ENCODE measurements at places on chromosomes 4 and X.
A peak's percentile ranks its signal among the peaks of the same experiment; 100 is the strongest.

DNA sequence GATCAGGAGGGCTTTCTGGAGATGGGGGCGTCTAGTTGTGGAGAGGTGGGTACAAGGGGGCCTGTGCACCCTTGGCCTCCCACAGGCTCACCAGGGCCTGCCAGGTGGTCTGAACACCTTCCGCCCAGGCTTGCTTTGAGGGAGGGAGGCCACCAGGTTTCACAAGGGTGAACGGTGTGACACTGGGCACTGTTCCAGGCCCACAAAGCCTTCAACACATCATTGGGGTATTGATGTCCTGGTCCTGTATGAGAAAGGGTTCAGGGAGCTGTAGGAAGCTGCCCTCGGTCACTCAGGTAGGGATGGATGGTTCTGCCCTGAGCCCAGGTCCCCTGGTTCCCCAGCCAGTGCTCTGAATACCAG lies 6.0 kb downstream of the HTRA3 start:
- no peak for DNase-seq

GRCh38 chrX:128165884-128166408 lies 113.7 kb upstream of the ACTRT1 start:
- DNase-seq: no peak

- no peak for DNase-seq
Observed at GRCh38 chr4:93710847-93711430, 117.6 kb upstream of the ATOH1 start.

DNA sequence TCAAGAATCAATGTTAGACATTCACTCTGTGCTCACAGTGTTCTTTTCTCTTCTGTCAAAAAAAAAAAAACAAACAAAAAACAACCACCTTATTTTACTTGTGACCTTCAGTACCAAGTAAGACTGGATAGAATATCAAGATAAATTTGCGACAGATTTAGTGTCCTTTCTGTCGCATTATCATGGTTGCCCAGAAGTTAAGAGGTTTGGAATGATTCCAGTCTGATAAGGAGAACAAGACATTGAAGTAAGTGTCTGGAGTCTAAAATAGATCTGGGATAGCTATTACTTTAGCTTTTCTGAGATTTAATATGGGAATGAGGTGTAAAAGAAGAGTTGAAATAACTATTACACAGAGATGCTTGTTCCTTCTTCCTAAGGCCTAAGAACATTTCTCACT lies 31.7 kb downstream of the SNCA start:
- DNase-seq: no peak

- DNase-seq: peak; percentile 27
Observed at GRCh38 chrX:120251471-120252011, 929 bp downstream of the ZBTB33 start.

DNA sequence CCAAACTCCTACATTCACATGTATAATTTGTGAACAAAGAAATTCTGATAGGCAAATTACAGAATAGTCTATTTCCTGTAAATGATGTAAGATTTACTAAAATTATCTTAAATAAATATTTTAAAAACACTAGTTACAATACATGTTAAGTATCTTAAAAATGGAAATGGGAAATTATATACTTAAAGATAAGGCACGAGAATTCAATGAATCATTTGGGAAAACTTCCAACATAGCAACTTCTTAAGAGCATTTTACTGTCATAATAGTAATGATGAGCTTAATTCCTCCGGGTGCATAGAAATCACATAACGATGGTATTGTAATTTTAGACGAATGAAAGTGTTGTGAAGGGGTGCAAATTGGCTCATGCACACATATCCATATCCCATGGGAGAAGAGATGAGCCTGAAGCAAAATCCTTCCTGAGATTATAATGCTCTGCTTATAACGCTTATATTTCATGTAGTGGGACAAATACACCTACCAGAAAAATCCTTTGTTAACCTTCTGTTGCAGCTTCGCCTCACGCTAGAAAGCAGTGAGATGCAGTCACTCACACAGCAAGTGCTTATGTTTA lies 873.5 kb downstream of the PDHA2 start:
- DNase-seq: no peak

- peak; percentile 54 for DNase-seq
Observed at GRCh38 chr4:153221783-153222706, 17.8 kb downstream of the TRIM2 start.

GRCh38 chr4:114019969-114020358 lies 40.5 kb upstream of the ARSJ start:
- no peak for DNase-seq

DNA sequence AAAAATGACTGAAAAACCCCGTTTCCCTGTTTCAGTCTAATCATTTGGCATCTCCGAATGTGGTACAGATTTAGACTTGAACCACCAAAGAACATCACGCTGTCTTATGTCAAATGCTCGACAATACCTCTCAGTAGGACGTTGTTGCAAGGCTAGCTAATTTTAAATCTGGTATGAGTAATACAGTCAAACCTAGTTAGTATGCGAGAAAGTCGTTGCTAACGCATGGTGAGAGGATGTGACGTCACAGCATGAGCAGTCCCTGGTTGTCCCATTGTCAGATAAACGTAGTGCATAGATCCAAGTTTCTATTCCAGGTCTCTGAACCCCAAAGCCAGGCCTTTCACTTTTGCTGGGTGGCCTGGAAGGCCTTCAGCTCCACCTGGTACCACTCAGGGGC lies 44.7 kb downstream of the SETD7 start:
- peak; percentile 4 for DNase-seq

DNA sequence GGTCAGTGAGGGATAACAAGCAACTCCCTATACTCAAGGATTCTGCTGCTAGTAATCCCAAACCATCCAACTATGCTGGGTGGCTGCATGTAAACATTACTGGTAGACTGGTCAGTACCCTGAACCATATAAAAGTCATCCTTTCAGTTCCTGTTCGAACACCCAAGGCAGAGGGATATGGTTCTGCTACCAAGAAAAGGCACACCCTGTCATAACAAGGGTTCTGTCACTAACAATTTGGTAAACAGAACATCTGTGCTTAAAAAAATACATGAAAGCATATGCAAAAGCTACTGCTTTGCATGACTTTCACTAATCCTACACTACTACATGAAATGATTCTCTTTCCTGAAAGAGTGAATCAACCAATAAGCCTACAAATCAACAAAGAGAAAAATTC lies 76.8 kb upstream of the MCF2 start:
- DNase-seq: no peak

DNA sequence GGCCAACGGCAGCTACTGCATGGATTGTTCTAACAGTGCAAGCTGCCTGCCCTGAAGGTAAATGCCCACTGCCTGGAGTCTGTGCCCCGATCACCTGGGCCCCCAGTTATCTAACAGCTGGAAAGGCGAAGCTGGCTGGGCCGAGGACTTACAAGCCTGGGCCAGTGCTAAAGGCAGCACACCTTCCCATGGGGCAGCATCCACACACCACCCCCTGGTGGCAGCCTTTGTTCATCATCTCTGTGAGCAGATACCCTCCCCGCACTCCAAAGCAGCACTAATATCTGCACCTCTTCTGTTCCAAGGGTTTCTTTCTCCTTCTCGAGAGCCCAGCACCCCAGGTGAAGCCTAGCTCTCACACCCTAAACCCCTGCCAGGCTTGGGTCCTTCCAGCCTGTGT lies 7.6 kb downstream of the SLC2A9 start:
- peak; percentile 30 for DNase-seq

DNA sequence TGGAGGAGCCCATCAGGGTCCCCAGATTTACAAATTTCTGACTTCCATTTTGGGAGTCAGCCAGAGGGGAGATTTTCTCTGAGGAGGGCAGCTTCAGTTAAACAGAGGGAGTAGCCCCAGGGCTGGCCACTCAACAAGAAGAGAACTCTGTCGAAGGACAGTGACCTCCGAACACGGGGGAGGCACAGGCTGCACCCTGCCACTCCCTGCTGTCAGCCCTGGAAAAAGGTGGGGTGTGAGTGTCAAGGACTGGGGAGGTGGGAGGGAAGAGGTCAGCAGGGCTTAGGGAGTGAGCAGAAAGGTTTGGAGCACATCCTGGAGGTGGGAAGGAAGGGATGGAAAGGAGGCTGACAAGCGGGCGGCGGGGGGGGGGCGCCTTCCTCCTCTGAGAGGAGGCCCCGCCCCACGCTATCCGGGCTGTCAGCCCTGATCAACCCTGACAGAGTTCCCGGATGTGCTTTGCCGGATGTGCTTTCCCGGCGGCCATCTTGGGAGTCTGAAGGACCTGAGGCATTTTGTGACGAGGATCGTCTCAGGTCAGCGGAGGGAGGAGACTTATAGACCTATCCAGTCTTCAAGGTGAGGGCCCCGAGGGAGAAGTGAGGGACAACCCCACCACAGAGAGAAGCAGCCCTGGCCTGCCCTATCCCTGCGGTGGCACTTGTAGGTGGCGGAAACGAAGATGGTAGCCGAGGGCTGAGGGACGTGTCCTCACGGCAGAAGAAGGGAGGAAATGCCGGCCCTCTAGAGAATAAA lies at the start of gene MAGEC1:
TSS of gene MAGEC1 (plus strand) at position 495 of the 756 bp plus-strand sequence. CDS start 1,179 bp downstream, outside the sequence.
- DNase-seq: no peak

GRCh38 chr4:140049849-140050637 lies 103.9 kb downstream of the MAML3 start:
- no peak for DNase-seq

DNA sequence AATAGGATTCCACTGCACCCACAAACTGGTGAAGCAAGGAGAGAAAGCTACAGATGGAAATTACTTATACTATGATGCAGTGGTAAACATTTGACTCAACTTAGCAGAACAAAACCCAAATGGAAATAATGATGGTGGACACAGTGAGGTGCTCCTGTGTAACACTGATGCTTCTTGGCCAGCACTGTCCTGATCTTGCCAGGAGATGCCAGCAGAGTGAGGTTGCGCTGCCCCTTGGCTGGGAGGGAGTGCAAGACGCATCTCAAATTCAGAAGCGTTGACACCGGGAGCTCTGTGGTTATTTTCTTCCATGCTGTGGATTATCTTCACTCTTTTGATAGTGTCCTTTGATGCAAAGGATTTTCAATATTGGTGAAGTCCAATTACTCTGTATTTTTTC lies 22.0 kb upstream of the ARSH start:
- DNase-seq: no peak

- no peak for DNase-seq
Observed at GRCh38 chrX:7133050-7133440, 14.5 kb upstream of the STS start.

DNA sequence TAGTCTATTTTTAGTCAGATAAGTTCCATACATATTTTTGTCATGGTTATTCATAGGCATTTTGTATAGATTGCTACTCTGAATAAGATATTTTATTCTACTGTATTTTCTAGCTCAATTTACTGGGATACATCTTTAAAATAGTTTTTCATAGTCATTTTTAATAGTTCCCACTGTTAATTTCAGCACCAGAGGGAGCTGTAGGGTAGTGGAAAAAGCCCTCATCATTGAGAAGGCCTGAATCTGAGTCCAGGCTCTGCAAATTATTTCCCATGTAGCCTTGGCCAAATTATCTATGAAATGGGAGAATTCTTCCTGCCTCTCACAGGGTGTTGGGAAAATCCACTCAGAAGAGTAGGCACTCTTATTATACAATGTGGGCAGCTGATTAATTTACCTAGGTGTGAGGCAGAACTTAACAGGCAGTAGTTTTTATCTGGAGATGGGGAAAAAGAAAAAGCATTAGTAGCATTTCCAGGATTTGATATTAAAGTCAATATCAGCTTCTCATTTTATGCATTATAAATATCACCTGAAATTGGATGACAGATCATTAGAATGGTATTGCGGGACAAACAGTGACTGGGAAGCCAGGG lies 102.9 kb upstream of the PAQR3 start:
- DNase-seq: no peak

GRCh38 chr4:129429581-129430320 lies 333.8 kb downstream of the C4orf33 start:
- DNase-seq: no peak

DNA sequence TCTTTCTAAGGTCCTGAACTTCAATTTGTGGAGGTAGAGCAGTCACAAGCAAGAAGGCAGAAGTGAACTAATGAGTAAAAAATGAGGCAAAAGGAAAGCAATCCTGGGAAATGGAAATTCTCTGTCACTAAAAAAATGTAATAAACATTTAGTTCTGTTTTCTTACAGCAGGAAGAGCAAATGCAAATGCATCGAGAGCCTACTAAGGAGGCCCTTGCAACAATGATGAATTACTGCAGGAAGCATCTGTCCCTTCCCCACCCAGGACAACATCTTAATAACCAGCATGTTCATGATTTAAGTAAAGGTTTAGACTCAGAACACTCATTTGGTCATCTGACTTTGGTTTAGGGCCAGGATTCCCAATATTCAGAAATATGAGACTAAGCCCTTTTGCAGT lies 341.4 kb upstream of the NOCT start:
- no peak for DNase-seq

- no peak for DNase-seq
Observed at GRCh38 chr4:1321486-1321885, 25.5 kb upstream of the UVSSA start.

DNA sequence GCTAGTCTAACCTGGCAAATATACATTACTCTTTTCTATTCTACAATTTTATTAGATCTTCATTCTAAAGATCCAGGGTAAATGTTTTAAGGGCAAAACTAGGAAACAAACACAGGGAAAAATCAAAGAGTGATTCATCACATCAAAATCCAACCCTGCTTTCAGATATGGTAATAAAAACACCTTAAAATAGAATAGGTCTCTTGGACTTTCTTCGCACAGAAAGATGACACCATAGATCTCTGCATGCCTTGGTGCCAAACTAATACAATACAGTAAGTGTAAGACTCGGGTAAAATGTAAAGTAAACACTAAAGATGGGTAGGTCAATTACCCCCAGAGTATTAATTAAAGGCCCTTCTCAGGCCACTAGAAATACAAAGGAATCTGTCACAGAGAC lies 34.2 kb downstream of the LDB2 start:
- no peak for DNase-seq

GRCh38 chr4:41751449-41752061 lies 3.0 kb upstream of the PHOX2B start:
- no peak for DNase-seq

DNA sequence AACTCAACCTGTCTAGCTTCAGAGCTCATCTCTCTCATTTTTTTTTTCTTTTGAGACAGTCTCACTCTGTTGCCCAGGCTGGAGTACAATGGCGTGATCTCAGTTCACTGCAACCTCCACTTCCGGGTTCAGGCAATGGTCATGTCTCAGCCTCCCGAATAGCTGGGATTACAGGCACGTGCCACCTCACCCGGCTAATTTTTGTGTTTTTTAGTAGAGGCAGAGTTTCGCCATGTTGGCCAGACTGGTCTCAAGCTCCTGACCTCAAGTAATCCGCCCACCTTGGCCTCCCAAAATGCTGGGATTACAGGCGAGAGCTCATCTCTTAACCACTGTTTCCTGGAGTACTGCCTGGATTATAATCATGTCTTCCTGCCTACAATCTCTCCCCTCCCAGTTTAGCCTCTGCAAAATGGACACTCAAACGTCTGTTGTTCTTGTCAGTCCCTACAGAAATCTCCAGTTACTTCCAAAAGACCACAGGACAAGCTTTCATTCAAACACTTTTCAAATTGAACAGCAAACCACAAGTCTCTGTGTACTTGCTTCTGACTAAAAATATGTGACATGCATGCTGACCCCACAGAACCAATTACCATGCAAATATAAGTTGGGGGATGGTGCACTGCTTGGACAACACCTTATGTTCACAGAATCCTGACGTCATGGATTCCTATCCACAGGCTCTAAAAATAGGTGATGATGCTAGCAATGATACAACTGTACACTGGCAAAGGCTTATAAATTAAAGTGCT lies 137.2 kb downstream of the SH3KBP1 start:
- DNase-seq: no peak

GRCh38 chrX:57821703-57822387 lies 88.4 kb downstream of the ZXDA start:
- DNase-seq: peak; percentile 42

GRCh38 chrX:129091097-129091496 lies 432.2 kb downstream of the SMARCA1 start:
- DNase-seq: no peak

GRCh38 chr4:100841911-100842310 lies 324.1 kb upstream of the EMCN start:
- no peak for DNase-seq

- no peak for DNase-seq
Observed at GRCh38 chr4:95517576-95518345, 31.0 kb downstream of the UNC5C start.
